Endothelial cell of umbilical vein (primary cell): ENCODE measurements at places on chromosomes 12 and 14. TPM values are rescaled to one million over a fixed set of nuclear protein-coding genes. Genes with fewer than 3 reads are reported as not detected.

- no peak overlapping the region for H3K4me3 ChIP-seq
- no peaks in the 10 kb centered on the region for H3K27me3 ChIP-seq
- no peak for DNase-seq
- H3K27ac ChIP-seq: no peak overlapping the region
- H3K36me3 ChIP-seq: no peaks in the 10 kb centered on the region
- no peaks in the 10 kb centered on the region for H3K4me1 ChIP-seq
Measured at GRCh38 chr14:104746934-104747481, 5.9 kb upstream of the SIVA1 start.

DNA sequence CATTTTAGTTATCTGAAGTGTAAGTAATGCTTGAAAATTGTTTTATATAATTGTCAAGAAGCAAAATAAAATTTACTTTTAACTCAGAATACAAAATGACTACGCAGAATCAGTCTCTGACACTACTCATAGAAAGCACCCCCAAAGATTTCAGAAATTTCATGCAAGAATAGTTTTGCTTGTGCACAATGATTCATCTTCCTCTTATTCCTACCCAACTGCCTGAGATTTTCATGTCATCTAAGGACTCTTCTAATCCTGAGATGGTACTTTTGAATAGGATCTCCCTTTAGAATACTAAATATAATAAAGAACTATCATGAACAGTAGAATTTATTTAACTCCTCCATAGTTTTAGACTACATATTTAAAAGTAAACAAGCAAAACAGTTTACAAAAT lies 485.3 kb upstream of the MGAT4C start:
- H3K36me3 ChIP-seq: no peaks in the 10 kb centered on the region
- no peak overlapping the region for H3K4me3 ChIP-seq
- no peak overlapping the region for H3K27ac ChIP-seq
- DNase-seq: no peak

DNA sequence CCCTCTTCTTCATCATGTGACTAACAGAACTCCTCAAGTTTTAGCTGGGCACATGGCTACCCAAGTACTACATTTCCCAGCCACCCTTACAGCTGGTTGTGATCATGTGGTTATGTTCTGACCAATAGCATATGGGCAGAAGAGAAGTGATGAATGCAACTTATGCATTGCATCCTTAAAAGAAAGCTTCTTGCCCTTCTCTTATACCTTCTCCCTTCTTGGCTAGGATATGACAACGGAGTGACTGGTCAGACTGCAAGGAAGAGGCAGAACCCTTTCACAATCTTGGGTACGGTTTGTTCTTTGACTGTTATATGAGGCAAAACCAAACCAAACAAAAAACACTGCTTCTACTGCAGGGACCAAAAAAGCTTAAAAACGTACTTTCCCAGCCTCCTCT lies 66.5 kb upstream of the MAX start:
- H3K27me3 ChIP-seq: no peaks in the 10 kb centered on the region
- H3K4me3 ChIP-seq: no peak overlapping the region
- H3K36me3 ChIP-seq: no peaks in the 10 kb centered on the region
- peaks cover 10% of the 10 kb centered on the region for H3K4me1 ChIP-seq

- H3K4me3 ChIP-seq: no peak overlapping the region
- H3K4me1 ChIP-seq: no peaks in the 10 kb centered on the region
- DNase-seq: no peak
- H3K36me3 ChIP-seq: no peaks in the 10 kb centered on the region
- no peaks in the 10 kb centered on the region for H3K27me3 ChIP-seq
Measured at GRCh38 chr12:124147575-124147974, 147.3 kb upstream of the RFLNA start.

- H3K27me3 ChIP-seq: no peaks in the 10 kb centered on the region
- H3K27ac ChIP-seq: no peak overlapping the region
- H3K36me3 ChIP-seq: no peaks in the 10 kb centered on the region
- DNase-seq: no peak
- no peak overlapping the region for H3K4me3 ChIP-seq
- H3K4me1 ChIP-seq: peaks cover 3% of the 10 kb centered on the region
Measured at GRCh38 chr14:102234331-102235264, 70.4 kb downstream of the MOK start.

GRCh38 chr14:67232066-67232465 lies 9.2 kb upstream of the PALS1 start:
- no peak overlapping the region for H3K27ac ChIP-seq
- H3K4me1 ChIP-seq: no peaks in the 10 kb centered on the region
- no peaks in the 10 kb centered on the region for H3K36me3 ChIP-seq
- H3K27me3 ChIP-seq: no peaks in the 10 kb centered on the region
- DNase-seq: no peak

- no peaks in the 10 kb centered on the region for H3K36me3 ChIP-seq
- H3K27ac ChIP-seq: no peak overlapping the region
- H3K27me3 ChIP-seq: no peaks in the 10 kb centered on the region
- no peaks in the 10 kb centered on the region for H3K4me1 ChIP-seq
- DNase-seq: no peak
Measured at GRCh38 chr14:43042408-43042807, 1435.7 kb downstream of the LRFN5 start.

DNA sequence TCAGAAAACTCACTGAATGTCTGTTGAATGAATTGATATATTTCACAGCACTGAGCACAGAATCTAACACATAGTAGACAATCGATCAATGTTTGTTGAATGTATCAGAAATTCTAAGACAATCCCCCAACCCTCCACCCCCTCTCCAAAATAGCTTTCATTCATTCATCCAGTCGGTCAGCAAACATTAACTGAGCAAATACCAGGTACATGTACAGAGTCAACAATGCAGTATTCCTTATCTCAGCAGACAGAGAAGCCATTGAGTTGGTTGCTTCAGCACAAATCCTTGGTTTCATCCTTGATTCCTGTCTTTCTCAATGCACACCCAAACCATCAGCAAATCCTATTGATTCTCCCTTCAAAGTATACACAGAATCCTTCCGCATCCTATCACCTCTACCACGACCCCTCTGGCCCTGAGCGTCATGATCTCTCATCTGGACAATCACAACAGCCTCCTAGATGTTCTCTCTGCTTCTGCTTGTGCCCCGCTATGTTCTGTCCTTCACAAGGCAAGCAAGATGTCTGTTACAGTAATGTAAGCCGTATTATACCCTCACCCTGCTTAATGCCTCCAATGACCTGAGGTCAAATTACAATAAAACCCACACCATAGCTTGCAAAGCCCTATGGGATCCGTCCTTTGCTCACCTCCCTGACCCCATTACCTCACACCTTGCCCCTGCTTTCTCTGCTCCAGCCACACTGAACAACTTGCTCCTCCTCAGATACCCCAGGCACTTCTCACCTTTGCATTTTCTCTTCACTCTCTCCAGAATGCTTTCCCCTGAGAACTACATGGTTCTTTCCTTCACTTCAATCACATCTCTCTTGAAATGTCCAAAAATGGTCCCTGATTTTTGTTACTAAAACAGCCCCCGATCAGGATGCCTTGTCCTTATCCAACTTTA lies 738.1 kb upstream of the TBX3 start:
- H3K4me1 ChIP-seq: no peaks in the 10 kb centered on the region
- no peak overlapping the region for H3K27ac ChIP-seq
- no peak overlapping the region for H3K4me3 ChIP-seq

DNA sequence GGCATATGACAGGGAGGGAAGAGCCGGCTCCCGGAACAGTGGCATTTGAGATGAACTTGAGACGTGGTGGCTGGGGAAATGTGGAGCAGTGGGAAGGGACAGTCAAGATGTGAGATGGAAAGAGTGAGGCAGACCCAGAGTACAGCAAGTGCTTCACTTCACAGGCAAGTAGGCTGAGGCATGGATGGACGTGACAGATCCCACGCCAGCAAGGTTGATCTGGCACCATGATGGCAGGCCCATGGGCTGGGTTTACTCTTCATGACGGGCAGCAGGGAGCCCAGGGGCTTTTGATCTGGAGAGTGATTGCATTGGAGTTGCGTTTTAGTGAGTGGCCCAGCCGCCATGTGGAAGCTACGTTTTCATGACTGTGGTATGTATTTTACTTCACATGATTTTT lies 17.9 kb upstream of the EML1 start:
- no peak overlapping the region for H3K27ac ChIP-seq
- H3K4me1 ChIP-seq: no peaks in the 10 kb centered on the region
- no peaks in the 10 kb centered on the region for H3K27me3 ChIP-seq
- H3K4me3 ChIP-seq: no peak overlapping the region

- no peaks in the 10 kb centered on the region for H3K36me3 ChIP-seq
- H3K4me1 ChIP-seq: peaks cover 5% of the 10 kb centered on the region
- DNase-seq: no peak
- no peak overlapping the region for H3K27ac ChIP-seq
Measured at GRCh38 chr12:1633459-1633858, 4.4 kb downstream of the WNT5B start.

DNA sequence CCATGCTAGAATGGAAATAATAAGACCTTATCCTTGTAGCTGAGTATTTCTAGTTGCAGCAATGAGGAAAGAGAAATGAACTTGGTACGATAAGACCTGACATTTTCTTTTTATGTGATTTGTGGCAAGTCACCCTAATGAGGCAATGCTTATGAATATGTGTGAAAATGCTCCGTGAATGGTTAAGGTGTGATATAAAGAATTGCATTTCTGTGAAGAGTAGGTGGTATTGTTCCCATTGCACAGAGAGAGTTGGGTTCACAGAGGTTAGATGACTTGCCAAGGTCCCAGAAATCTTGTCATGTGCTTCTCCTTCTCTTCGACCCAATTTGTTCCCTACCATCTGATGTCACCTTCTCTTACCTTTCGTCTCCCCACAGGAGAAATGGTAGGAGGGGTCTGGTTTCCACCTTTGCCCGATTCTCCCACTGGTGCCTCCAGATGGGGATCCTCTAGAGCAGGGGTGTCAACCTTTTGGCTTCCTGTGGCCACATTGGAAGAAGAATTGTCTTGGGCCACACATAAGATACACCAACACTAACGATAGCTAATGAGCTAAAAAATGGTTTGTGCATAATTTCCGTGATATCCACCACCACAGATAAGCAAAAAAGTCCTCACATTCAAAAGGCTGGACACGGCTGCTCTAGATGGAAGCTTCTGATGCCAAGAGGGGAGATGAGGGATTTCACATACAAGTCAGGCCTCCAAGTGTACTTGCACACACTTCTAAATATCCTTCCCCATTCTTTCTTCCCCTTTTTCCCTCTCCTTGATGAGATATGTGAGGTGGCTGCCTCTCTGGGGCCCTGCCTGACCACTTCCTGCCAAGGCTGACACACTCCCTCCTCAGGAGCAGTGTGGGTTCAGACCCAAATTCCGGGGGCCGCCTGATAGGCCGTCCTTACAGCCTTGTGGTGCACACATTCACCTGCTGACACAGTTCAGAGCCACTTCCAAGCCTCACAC lies 96.1 kb downstream of the PLXNC1 start:
- H3K27me3 ChIP-seq: peaks cover 5% of the 10 kb centered on the region
- no peaks in the 10 kb centered on the region for H3K4me1 ChIP-seq
- no peak overlapping the region for H3K4me3 ChIP-seq
- no peaks in the 10 kb centered on the region for H3K36me3 ChIP-seq
- DNase-seq: no peak

Gene RPL10L
- total RNA-seq: not detected in 2 replicates

Gene OAS3
- 15.9 and 19.8 TPM in 2 replicates for total RNA-seq

Gene ADGRD1
- not detected in 2 replicates for total RNA-seq

Gene TGFB3
- 5.4 and 6.0 TPM in 2 replicates for total RNA-seq
